CD4-positive, alpha-beta T cell treated with Interleukin-4 for 1 hour (primary cell): ENCODE measurements at places on chromosomes 7 and 10.

DNA sequence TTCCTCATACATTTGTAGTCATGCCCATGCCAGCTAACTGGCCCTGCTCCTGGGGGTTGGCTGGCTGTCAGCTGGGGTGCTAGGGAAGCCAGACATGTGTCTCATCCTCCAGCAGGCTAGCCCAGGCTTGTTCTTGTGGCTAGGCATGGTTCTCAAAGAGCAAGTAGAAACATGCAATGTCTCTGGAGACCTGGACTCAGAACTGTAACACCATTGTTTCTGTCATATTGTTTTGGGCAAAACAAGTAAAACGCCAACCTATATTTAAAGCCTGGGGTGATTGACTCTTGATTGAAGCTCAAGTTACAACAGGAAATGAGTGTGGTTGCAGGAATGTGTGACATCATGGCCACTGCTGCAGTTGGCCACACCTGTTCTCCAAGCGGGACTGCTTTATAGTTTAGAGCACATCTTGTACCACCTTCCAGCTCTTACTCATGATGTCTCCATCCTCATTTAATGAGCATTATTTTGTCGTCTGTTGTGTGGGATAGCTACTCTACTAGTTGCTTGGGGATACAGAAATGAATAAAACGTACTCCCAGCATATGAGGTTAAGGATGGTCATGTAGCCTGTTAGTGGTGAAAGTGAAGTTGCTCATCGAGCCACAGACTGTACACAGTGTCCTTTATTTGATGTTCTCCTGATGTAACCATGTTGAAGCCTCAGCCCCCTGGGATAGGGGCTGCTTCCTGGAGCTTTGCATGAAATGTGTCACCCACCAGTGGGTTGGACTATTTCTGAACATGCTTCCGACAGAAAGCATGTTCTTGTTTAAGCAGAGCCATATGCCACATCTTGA is 168.4 kb downstream of the SORCS3 start:
- DNase-seq, result no peak

DNA sequence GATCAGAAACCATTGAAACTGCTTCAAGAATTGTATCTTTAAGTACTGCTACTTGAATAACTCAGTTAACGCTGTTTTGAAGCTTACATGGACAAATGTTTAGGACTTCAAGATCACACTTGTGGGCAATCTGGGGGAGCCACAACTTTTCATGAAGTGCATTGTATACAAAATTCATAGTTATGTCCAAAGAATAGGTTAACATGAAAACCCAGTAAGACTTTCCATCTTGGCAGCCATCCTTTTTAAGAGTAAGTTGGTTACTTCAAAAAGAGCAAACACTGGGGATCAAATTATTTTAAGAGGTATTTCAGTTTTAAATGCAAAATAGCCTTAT is 14.7 kb downstream of the HNRNPA2B1 start:
- no peak for DNase-seq

- DNase-seq, result peak; percentile 32
Observed at GRCh38 chr10:132001238-132001972, 19.7 kb upstream of the BNIP3 start.

DNA sequence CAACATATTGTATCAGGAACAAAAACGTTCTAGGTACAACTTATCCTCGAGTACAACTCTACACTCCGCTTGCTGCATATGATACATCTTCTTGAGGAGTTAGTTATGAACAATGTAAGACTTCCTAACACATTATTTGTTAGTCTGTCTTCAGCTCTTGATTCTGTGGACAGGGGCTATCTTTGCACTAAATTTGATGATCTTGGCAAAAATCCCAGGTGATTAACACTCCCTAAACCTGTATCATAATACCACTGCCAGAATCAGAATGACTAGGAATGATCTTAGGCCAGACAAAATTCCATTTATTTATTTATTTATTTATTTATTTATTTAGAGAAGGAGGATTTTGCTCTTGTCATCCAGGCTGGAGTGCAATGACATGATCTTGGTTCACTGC is 108.7 kb upstream of the AUTS2 start:
- DNase-seq, result no peak

DNA sequence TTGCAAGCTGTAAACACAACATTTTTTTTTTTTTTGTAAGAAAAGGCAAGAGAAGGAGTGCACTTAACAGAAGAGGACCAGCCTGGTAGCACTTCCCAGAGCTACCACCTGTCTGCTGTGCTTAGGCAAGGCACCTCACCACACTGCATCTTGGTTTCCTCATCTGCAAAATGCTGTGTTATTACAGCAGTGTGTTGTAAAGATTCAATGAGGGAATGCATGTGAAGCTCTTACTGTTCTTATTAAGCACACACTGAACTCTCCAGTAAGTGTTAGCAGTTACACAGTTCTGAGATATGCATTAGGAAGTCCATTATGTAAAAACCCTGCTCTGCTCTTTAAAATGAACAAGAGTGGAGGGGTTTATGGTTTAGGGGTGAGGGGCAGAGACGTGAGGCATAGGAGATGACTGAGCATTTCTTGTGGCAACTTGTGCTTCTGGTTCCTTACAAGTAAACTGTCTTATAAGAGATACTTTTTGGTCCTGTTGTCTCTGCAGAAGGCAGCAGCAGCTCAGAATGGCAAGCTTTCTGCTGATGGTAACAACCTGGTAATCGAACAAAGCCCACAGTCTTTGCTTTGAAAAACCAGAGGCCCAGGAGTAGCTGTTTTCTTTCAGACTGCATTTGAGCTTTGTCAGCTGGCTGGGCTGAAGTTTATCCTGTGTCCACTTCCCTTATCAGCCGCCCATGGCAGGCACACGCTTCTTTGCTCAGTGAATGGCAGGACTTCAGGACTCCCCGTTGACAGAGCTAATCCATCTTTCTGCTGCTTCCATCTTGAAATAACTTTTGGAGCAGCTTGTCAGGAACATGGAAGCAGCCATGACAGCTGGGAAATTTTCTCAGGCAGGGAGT is 98.8 kb upstream of the BMPER start:
- DNase-seq, result no peak

- no peak for DNase-seq
Observed at GRCh38 chr10:32161586-32161985, 105.4 kb upstream of the KIF5B start.

DNA sequence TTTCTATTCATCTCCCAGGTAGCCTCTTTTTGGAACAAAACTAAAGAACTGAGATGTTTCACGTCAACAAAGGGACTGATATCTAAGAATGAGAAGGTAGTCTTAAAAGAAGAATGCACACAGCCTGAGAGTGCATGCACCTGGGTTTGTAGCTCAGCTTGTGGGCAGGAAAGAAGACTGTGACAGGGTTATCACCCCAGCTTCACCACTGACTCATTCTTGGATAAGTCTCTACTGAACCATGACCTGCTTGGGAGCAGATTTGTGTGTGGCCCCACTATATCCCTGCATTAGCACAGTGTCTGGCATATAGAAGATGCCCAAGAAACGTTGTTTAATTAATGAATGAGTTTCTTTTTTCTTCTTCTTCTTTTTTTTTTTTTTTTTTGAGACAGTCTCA is 187.5 kb downstream of the GPAM start:
- no peak for DNase-seq

GRCh38 chr7:46723003-46723402 is 801.9 kb upstream of the IGFBP3 start:
- DNase-seq, result no peak

GRCh38 chr10:119270762-119271366 is 63.5 kb downstream of the GRK5 start:
- DNase-seq, result peak; percentile 73
